ENCODE measurements at places on chromosomes 3 and 15.
A peak's percentile ranks its signal among the peaks of the same experiment; 100 is the strongest.

GRCh38 chr3:150786791-150787190 is 23.8 kb upstream of the SIAH2 start:
- DNase-seq = no peak

DNA sequence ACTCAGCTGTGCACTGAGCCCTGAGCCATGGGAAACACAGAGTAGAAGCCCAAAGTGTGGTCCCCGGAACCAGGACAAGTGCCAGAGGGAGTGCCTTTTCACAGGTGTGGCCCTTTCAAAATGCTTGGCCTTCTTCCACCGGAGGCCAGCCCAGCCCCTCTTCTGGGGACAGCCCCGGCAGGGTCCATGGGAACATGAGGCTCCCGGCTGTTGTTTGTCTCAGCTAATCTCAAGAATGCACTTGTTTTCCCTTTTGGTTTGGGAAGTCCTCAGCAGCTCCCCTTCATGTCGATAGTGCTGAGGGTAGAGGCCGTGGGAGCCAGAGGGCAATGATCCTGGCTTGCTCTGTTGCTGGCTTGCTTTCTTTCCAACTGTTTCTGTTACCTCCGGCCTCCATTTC is 91.1 kb upstream of the MRPS22 start:
- DNase-seq = no peak

DNA sequence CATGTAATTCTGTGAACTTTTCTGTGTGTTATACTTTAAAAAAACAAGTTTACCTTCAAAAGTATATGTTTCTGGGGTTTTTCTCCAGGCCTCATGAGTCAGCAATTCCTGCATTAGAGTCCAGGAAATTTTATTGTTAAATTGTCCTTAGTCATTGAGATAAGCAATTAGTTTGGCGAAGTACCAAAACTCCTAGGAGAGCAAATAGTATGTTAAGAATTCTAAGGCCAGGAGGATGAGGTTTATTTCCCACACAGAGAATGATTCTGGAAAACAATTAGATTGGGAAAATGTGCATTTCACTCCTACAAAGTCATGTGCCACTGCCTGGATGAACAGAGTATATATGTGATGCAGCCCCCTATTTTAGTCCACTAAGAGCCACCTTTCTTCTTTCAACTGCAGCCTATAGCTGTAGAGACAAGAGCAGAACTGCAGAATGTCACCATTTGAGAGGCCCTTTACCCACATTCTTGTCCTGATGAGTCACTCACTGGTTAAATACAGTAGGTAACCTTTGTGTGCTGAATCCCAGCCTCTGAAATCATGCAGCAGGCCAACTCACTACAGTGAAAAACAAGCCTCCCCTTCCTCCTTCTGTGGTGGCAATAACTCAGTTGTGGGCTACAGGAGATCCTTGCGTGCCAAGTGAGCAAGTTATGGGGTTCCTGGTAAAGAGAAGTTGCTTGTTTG is 452.8 kb upstream of the THBS1 start:
- no peak for DNase-seq

GRCh38 chr3:157094751-157095480 is 65.0 kb downstream of the CCNL1 start:
- DNase-seq = no peak

- peak; percentile 45 for DNase-seq
These were observed 191.6 kb downstream of the GAP43 start for GRCh38 chr3:115814778-115815380.

DNA sequence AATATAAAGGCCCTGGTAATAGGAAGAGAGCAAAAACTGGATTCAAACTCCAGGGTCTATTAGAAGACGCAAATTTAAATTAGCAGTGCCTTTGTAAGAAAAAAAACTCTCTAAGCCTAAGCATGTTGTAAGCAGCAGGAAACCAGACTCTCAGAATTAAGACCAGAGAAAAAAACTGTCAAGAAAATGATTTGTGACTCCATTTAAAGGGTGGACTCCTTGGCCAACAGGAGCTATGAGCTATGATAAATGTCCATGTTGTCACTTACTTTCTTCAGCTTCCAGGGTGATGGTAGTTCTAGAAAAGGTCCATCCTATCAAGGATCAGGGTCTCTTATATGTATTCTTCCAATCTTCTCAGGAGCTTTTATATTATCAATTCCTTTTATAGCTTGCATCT is 34.9 kb upstream of the CCDC50 start:
- no peak for DNase-seq

GRCh38 chr15:82231233-82231632 is 31.3 kb downstream of the EFL1 start:
- DNase-seq = no peak

GRCh38 chr3:157127831-157128767 is 31.8 kb downstream of the CCNL1 start:
- peak; percentile 59 for DNase-seq

DNA sequence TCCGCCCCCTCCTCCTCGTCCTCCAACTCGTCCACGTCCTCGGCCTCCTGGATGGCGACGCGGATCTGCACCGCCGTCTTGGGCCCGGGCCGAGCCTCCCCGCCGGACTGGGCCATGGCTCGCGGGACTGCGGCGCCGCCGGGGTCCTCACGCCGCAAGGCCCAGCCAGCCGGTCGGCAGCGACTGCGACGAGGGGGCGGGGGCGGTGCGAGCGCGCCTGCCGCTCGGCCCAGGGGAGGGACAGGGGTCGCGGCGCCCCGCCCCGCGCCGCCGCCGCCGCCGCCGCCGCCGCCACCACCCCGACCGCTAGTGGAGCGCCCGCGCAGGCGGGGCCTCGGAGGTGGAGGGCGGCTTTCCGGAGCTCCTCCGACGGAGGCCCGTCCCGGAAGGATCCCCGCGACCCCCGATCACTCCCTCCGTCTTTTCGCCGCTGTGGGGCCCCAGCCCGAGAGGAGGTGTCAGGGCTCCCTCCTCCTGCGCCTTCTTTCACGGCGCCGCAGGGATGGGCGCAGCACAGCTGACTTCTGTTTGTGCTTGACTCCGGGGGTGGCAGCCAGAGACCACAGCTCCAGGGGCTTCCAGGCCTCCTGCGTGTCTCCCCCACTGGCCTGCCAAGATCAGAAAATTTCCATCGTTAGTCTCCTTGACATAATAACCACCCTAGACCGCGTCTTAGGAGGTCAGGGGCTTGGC is at the start of gene LARP6:
TSS of gene LARP6 (minus strand) at position 185 of the 693 bp plus-strand sequence. CDS start at position 116, 69 bp downstream.
- peak; percentile 81 for DNase-seq

GRCh38 chr3:70990185-70990584 is 593.3 kb downstream of the FOXP1 start:
- no peak for DNase-seq

- DNase-seq = no peak
These were observed 648 bp downstream of the AMIGO3 start for GRCh38 chr3:49718858-49719213.

- peak; percentile 28 for DNase-seq
These were observed 4.2 kb upstream of the CHRM5 start for GRCh38 chr15:33963831-33964664.

- DNase-seq = peak; percentile 41
These were observed 780 bp downstream of the TIPARP start for GRCh38 chr3:156674911-156675829.

GRCh38 chr3:122353215-122353614 is 28.2 kb downstream of the CSTA start:
- no peak for DNase-seq

DNA sequence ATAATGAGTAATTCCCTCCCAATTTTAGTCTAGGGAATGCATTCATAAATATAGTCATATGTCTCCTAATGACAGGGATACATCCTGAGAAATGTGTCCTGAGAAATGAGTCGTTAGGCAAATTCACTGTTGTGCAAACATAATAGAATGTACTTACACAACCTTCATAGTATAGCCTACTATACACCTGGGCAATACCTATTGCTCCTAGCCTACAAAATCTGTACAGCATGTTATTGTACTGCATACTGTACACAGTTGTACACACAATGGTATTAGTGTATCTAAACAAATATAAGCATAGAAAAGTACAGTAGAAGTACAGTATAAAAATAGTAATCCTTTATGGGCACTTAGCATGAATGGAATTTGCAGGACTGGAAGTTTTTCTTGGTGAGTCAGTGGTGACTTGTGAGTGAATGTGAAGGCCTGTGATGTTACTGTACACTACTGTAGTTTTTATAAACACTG is 6.6 kb downstream of the DTWD1 start:
- DNase-seq = no peak

- DNase-seq = no peak
These were observed 321.1 kb downstream of the ZIC1 start for GRCh38 chr3:147730284-147730683.

DNA sequence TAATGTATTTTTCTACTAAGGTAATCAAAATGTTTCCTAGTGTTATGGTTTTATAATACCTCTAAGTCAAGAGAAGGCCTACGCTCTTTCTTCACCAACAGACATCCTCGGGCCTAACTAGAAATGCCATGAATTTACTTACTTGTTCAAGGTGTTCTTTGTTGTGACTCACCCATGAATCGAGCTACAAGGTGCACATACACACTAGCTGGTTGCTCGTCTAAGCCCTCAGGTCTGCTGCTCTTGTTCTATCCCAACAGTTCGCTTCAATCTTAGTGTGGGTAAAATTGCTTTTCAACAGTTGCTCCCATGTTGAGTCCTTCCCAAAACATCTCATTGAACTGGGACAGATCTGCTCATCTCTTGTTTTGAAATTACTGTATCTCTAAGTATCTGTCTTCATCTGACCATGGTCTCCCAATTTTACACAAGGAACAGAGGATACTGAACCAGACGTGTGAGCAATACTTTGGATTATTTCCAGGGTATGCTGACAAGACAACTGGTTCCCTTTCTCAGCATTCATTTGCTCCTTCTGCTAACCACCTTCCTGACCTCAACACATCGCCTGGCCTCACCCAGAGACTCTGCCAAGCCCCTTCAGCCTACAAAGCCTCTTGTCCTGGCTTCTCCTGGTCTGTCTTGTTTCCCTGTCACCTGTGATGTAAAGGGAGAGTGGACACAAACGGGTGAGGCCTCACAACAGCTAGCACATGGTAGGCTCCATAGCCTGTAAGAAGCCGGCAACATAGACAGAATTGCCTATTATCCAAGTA is 84.2 kb downstream of the NEDD4 start:
- no peak for DNase-seq

- no peak for DNase-seq
These were observed 2.0 kb downstream of the RSRC1 start for GRCh38 chr3:158111861-158112260.

GRCh38 chr15:52710050-52710707 is 31.0 kb upstream of the ATOSA start:
- no peak for DNase-seq

GRCh38 chr3:178947738-178948137 is 123.9 kb downstream of the ZMAT3 start:
- DNase-seq = no peak

DNA sequence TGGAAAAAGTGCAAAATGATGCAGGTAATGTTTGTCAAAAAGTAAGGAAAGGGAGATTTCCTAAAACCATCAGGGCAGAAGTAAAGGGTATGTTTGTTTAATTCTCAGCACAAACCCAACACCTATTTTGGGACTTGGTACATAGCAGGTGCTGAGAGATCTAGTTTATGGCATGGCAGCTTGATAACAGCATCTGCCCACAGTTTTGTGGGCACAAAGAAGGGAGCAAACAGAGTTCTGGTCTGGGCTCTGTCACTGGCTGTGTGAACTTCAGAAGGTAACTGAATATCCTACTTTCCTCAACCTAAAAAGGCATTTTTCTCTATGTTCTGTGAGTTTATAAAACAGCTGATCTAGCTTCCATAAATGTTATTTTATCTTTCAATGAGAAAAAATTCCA is 141.6 kb downstream of the PLCH1 start:
- no peak for DNase-seq

GRCh38 chr3:125366132-125366531 is 9.0 kb downstream of the ZNF148 start:
- no peak for DNase-seq

DNA sequence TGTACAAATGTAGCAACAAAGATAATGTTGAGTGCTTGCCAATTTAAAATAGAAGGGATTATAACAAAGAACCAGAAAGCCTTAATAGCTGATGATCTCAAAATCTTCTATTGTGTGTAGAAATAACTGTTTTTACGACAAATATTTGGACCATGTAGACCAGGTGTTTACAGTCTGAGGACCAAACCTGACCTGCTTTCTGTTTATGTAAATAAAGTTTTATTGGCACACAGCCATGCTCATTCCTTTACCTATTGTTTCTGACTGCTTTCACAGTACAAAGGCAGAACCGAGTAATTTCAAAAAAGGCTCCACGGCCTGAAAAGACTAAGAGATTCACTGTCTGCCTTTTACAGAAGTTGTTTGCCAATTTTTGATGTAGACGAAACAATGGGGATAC is 91.8 kb downstream of the GOLIM4 start:
- no peak for DNase-seq

DNA sequence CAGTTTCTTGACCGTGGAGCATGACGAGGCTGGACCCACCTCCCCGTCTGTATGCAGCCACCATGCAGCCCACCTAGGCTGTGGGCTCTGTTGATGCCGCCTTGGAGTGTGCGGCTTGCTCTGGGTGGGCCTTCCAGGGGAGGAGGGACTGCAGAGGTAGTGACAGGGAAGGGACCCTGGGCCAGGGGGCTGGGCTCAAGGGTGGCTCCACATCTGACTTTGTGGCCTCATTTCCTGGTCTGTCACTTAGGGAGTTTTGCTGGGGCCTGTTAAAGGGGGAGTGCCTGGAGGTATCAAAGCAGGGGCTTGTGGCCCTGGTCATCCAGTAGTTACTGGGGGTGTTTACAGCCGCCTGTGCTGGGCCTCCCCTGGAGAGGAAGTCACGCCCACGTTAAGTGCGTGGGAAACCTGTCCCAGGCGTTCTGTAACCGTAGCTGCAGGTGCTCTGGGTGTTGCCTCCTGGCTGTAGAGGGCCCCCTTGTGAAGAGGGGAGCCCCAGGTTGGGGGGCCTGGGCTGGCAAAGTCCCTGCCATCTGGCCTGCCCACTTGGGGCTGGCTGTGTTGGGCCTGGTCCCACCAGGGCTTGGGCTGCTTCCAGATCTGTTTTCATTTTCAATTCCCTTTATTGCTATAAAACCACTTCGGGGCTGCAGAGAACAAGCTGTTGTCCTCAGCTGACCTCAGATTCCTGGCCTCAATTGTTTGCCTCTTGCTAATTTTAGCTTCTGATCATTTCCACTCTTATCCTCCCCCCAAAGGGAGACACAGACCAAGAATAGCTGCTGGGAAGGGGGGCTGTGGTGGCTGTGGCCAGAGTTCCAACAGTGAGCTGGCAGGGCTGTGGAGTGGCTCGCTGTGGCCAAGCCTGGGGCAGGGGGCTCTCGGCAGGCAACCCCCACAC is 26.5 kb downstream of the KLF13 start:
- DNase-seq = peak; percentile 83

DNA sequence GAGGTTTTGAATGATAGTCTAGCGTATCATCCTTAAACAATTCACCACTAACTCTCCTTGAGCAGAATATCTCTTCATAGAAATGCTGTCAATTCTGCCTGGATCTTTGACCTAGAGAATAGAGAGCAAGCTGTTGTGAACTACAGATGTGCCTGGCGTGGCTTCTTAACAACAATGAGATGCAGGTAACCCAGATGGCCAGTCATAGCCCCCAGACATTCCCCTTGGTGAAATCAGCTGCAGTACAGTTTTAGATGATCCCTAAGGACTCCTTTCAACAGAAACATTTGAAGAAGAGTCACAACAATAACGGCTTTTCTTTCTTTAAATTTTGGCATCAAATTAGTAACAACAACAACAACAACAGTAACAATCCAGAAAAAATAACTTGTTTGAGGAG is 1041.3 kb downstream of the ROBO1 start:
- no peak for DNase-seq

- no peak for DNase-seq
These were observed 13.9 kb upstream of the TMPRSS7 start for GRCh38 chr3:112020674-112021085.

GRCh38 chr3:37466660-37467359 is 292.4 kb upstream of the LRRFIP2 start:
- DNase-seq = no peak
